Aortic smooth muscle cell (primary cell): ENCODE measurements at places on chromosomes 11 and 22. TPM values are rescaled to one million over a fixed set of nuclear protein-coding genes. Genes with fewer than 3 reads are reported as not detected.

CRYBB2 gene
- total RNA-seq, result not detected in 2 replicates

ELFN2 gene
- total RNA-seq, result not detected in 2 replicates

SLC6A5 gene
- not detected in 2 replicates for total RNA-seq

OR52A1 gene
- not detected in 2 replicates for total RNA-seq

CARD18 gene
- total RNA-seq, result not detected in 2 replicates

LGR4 gene
- 26.3 and 26.5 TPM in 2 replicates for total RNA-seq

BEST1 gene
- total RNA-seq, result 1.2 TPM in 2 replicates

ZFP91 gene
- 47.2 and 48.9 TPM in 2 replicates for total RNA-seq
